Epithelial cell of umbilical artery (primary cell): ENCODE measurements at places on chromosomes 1 and 21. TPM values are rescaled to one million over a fixed set of nuclear protein-coding genes. Genes with fewer than 3 reads are reported as not detected.

Gene TMEM54
- total RNA-seq: 29.6 and 29.9 TPM in 2 replicates

Gene TNFRSF1B
- 20.8 and 33.0 TPM in 2 replicates for total RNA-seq

Gene FCN3
- under 0.01 TPM in 1 of 2 replicates, not detected in the other for total RNA-seq

Gene RIIAD1
- total RNA-seq: not detected in 2 replicates

Gene CFHR2
- total RNA-seq: not detected in 2 replicates

Gene RPTN
- total RNA-seq: not detected in 2 replicates

Gene CD5L
- not detected in 2 replicates for total RNA-seq

Gene CA6
- not detected in 2 replicates for total RNA-seq

Gene ATP1A4
- not detected in 2 replicates for total RNA-seq

Gene IGSF5
- not detected in 2 replicates for total RNA-seq
